ENCODE measurements at places on chromosomes 1 and 21. TPM values are rescaled to one million over a fixed set of nuclear protein-coding genes. Genes with fewer than 3 reads are reported as not detected.

DNA sequence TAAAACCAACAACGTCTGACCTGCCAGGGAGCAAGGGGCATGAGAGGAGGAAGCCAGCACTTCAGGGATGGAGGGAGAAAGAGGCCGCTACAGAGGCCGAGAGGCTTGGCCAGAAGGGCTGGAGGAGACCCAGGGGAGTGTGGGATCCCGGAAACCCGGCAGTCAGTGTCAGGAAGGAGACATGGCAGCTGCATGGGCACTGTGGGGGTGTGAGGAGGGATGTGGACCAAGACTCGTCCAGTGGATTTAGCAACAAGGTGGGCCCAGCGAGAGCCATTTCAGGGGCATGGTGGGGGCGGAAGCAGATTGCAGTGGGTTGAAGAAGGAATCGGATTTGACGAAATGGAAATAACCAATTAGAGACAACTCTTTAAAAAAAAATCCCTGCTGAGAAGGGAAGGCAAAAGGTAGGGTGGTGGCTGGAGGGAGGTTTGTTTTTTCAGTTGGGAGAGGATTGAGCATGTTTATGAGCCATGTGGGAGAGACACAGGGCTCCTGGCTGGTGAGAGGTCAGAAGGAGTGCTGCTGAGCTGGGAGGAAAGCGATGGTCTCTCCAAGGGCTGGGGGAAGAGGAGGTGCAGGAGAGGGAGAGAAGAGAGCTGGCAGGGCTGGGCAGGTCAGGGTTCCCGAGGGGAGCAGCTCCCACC, 4.4 kb downstream of the B4GALT2 start:
- no peak for DNase-seq

DNA sequence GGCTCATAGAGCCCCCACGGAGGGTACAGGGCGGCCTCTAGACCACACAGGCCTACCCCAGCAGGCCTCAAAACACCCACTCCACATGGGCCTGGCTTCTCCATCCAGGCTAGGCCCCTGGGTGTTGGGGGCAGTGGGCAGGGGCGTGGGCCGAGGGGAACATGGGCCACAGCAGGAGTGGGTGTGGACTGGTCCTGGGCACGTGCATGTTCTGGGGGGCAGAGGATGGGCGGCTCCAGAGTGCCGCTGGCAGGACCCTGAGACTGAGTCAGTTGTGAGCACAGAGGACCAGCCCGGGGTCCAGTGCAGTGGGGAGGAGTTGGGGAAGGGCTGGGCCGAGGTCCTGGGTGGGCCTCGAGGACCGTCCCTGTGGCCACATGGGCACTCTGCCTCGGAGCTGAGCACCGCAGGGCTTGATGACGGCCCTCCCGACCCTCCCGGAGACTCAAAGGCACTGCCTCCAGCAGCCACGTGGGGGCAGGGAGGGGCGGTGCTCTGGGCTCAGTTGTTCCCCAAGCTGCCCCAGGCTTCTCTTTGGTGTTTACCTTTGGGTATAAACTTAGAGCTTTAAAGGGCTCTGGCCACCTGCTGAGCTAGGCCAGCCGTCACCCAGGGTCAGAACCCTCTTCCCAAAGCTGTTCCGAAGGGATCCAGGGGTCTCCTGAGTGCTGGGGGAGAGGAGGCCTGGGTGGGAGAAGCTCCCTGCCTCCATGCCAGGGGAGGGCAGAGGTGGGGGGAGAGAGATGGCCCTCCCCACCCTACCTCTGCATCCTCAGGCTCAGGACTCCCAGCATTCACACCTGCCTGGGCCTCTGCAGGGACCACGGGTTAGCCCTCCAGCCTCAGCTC, 79.9 kb downstream of the MORN1 start:
- peak; percentile 88 for DNase-seq

- DNase-seq, result peak; percentile 31
These were observed 38.0 kb upstream of the RASAL2 start for GRCh38 chr1:178055779-178056471.

DNA sequence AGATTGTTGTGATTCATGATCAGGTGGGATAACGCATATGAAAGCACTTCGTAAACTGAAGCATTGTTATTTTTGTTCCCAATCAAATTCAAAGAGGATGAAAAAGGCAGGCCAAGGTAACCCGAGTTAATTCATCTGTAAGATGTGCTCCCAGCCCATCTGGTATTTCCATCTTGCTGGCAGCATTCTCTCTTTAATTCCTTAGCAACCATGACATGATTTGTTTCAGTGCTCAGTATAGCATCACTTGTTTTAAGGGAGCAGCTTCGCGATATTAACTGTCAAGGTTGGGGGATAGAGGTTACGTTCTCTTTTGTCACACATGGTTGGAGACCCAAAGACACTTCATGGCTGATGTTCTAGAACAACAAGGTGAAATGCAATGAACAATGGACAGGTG, 6.4 kb downstream of the TSPAN2 start:
- no peak for DNase-seq

- no peak for DNase-seq
These were observed 17.9 kb downstream of the SLC9A1 start for GRCh38 chr1:27136998-27137542.

GRCh38 chr1:84883286-84883685, 9.7 kb downstream of the LPAR3 start:
- no peak for DNase-seq

DNA sequence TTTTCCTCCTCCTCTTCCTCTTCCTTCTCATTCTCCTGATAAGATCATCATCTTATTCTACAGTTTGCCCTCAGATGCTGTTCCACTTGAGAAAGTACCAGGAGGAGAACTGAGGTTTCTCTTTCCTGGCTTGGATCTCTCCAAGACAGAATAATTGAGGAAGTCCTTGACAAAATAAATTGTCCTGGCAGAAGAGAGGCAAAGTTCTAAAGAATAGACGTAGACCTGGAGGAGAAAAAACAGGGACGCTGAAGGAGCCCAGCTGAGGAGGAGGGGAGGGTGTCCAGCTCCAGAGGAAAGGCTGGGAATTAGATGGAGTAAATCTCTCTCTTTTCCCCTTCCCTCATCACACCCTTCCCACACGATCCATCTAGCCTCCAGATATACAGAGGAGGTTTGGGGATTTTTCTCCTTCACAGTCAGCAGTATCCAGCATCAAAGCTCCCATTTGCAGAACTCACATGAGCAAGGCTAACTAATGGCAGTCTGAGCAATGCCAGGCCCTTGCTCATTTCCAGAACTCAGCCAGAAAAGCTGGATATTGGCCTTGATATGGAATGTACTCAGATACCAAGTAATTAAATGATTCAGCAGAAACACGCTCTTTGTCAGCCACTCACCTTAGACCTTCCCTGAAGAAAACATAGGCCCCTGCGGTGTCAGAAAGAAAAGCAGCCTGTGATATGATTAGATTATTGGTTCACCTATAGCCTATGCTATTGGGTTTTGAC, 5.1 kb upstream of the GNG12 start:
- no peak for DNase-seq

DNA sequence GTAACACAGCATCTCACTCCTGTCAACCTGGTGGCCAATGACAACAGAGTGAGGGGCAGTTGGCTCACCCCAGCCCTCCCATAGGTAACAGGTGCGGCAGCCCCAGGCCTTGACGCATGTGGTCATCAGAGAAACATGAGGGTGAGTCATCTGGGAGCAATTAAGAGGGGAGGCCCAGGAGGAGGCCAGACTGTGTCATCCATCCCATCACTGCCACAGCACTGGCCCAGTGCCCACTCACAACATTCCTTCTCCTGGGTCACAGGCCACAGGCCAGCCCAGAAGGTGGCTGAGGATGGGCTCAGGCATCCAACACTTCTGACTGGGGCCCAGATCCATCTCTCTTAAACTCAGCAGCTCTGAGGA, 17.1 kb downstream of the TEX35 start:
- DNase-seq, result peak; percentile 69

DNA sequence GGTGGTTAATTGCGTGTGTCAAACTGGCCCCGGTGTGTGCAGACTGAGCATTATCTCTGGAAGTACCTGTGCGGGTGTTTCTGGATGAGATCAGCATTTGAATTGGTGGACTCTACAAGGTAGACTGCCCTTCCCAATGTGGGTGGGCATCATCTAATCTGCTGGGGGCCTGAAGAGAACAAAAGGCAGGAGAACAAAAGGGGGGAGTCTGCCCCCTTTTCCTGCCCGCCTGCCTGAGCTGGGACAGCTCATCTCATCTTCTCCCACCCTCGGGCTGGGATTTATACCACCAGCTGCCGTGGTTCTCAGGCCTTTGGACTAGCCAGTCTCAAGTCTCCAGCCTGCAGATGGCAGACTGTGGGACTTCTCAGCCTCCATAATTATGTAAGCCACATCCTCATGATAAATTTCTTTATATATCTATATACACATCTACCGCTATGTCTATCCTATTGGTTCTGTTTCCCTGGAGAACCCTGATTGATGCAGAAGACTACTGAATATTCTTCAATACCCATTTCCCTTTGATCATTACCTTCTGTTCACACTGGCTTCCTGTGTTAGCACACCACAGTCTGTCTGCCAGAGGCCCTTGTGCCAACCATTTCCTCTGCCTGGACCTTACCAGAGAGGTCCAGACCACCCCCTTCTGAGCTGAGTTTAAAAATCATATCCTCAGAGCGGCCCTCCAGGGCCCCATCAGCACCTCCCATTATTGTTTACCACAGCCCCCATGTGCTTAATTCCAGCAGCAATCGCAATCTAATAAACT, 25.2 kb downstream of the RCAN1 start:
- DNase-seq, result no peak

- no peak for DNase-seq
These were observed 226.4 kb downstream of the GREM2 start for GRCh38 chr1:240385551-240385950.

DNA sequence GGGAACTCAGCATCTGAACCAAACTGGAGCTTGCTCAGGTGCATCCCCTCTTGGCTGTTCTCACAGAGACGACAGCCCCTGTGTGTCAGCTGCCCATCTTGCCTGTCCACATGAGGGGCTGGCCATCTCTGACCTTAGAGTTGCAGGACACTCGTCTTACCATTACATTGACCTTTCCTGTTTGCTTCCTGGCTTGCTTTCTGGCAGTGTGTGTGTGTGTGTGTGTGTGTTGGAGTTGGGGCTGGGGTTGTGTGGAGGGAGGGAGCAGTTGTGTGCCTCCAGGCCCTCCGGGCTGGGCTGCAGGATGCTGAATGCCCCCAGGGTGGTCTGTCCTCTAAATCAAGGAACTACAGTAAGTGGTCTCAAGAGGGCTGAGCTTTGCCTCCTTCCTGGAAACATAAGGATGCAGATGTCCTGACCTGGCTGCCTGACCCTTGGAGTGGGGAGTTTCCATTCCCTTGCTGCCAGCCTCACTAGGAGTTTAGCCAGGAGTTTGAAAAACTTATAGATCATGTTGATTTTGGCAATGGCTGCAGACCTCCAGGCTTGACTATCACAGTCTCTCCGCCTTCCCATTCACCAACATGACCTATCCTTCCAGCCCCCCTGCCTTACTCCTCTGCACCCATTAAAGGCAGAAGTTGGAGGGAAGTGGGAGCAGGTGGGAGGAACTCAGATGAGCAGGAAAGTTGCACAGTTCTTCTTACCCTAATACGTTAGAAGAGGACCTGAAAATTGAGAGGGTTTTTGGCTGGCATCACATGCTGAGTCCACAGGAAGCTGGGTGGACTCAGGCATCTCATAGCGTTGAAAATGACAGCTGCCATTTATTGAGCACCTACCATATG, 19.0 kb downstream of the RASSF5 start:
- DNase-seq, result no peak

DNA sequence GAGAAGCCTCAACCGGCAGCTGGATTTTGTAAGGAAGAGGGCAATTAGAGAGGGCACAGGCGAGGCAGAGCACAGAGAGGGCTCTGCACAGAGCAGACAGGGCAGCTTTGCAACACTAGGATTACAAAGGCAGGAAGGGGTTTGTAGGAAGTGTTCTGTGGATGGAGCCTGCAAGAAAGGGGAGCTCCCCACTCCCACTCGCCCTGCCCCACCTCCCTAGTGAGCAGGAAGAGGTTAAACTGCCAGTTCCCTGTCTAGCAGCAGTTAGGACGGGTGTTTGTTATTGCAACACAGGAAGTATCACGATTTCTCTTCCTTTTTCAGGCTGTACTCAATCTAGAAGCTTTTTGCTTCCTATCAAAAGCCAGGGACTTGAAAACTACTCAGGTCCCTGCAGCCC, 63.3 kb upstream of the LRRC8D start:
- no peak for DNase-seq

DNA sequence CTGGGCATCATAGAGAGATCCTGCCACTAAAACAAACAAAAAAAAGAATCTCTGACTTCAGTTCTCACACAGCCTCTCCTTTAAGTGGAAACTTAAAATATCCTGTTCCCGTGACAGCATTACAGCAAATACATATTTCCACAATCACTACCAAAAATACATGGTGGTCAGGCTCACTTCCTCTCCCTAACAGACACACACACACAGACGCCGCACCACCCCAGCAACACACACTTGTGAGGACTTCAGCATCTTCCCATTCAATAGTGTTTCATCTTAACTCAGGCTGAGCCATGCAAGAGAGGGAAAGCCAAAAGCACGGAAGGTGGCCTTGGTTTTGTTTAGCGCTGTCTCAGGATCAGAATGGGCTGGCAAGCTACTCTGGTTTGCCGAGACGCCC, 21.9 kb downstream of the KIAA1614 start:
- no peak for DNase-seq

GRCh38 chr1:77394166-77394565, 112.3 kb downstream of the AK5 start:
- no peak for DNase-seq

DNA sequence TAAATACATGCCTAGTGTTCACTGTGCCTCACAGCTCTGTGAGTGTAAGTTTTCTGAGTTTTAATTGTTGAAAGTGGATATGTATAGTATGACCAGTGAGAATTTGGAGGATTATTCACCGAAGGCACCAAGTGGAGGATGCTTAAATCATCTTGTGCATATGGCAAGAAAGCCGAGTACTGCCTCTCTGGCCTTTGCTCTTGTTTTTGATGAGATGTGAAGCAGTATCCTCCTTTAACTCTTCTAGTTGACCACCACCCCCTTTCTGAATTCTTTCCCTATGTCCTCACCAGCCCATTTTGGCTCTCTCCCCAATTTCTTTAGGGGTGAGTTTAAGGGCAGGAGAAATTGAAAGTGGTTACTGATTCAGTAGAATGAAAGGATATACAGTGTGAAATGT, 130.4 kb downstream of the SYT2 start:
- DNase-seq, result no peak

- no peak for DNase-seq
These were observed 65.2 kb upstream of the PRKACB start for GRCh38 chr1:84078842-84079202.

DNA sequence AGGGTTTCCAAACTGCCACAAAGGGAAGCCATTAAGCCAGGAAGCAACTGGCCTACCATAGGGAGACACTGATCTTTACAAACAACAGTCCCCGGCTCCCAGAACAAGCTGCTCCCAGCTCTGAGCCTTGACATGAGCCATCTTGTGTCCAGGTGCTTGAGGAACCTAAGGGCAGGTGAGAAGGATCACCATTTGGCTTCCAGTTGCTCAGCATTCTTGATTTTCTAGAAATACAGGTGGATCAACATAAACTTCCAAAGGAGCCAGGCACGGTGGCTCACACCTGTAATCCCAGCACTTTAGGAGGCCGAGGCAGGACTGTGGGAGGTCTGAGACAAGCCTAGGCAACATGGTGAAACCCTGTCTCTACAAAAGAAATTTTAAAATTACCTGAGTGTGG, 21.6 kb downstream of the ZBTB17 start:
- DNase-seq, result no peak

GRCh38 chr1:167678422-167678821, 43.4 kb upstream of the MPZL1 start:
- no peak for DNase-seq

Gene LORICRIN
- not detected for polyA plus RNA-seq

Gene MSH4
- polyA plus RNA-seq, result 0.19 TPM

Gene OR14A16
- polyA plus RNA-seq, result not detected

Gene UBAP2L
- 132 TPM for polyA plus RNA-seq

Gene SELE
- polyA plus RNA-seq, result not detected

Gene USH2A
- not detected for polyA plus RNA-seq

Gene MYCL
- polyA plus RNA-seq, result 7.8 TPM

Gene CLCA2
- 0.34 TPM for polyA plus RNA-seq

All from hepatocyte (in vitro differentiated cells).